Lung (tissue), 17 donors: ENCODE measurements at places on chromosomes 16 and 17.

- peaks cover 4% of the 10 kb centered on the region for H3K4me1 ChIP-seq
- no peak for DNase-seq
- peaks cover 11% of the 10 kb centered on the region for H3K36me3 ChIP-seq
- H3K27me3 ChIP-seq: no peaks in the 10 kb centered on the region
- no peak overlapping the region for H3K27ac ChIP-seq
These were observed 21.2 kb downstream of the COG1 start for GRCh38 chr17:73214008-73214407.

- no peak for DNase-seq
- H3K4me3 ChIP-seq: no peak overlapping the region
- no peak overlapping the region for H3K27ac ChIP-seq
- H3K4me1 ChIP-seq: no peaks in the 10 kb centered on the region
- no peaks in the 10 kb centered on the region for H3K36me3 ChIP-seq
- H3K27me3 ChIP-seq: no peaks in the 10 kb centered on the region
These were observed 785.6 kb upstream of the CDH8 start for GRCh38 chr16:62821824-62822223.

DNA sequence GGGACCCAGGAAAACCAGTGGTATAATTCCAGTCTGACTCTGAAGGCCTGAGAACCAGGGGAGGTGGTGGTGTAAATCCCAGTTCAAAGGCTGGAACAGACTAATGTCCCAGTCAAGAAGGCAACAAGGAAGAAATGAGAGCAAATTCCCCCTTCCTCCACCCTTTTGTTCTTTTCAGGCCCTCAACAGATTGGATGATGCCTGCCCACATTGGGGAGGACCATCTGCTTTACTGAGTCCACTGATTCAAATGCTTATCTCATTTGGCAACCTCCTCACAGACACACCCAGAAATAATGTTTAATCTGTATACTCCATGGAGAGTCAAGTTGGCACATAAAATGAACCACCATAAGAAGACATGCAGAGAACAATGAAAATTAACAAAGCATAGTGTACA is 61.9 kb upstream of the CRYM start:
- no peak overlapping the region for H3K27ac ChIP-seq
- H3K36me3 ChIP-seq: no peaks in the 10 kb centered on the region
- no peak for DNase-seq
- no peak overlapping the region for H3K4me3 ChIP-seq
- no peaks in the 10 kb centered on the region for H3K27me3 ChIP-seq

DNA sequence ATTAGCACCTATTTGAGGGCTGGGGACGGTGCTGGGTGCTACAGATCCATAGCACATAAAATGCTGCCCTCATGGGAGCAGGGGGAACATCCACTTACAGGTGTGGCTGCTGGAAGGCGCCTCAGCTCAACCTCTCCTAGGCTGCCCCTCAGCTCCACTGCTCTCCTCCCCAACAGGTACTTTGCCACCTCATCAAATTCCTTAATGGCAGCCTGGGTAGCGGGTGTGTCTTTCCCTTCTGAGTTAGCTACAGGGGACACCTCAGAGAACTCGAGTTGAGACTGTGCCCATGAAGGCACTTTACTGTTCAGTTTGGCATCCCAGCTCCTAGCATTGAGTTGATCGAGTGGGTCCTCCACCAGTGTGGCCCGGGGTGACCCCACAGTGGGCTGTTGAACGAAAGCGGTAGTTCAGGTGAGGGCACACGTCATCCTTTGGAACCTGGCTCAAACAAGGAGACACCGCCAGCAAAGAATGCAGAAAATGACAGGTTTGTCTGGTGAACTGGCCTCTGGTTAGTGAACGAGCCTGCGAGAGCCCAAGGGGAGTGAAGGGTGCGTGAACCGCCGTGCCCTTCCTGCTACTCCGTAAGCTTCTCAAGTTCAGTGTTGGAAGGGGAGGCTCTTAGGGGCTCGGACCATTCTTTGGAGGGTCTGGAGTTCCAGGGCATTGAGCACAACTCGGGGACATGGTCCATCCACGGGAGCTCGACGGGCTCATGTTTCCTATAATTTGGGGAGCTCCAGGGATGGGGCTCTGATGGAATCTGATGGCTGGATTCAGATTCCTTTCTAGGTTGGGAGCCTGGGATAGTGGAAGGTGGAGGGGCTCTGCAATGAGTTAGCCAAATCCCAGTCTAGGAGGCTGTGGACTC is 3.5 kb upstream of the CMIP start:
- H3K4me1 ChIP-seq: peaks cover 3% of the 10 kb centered on the region
- peak; percentile 29 for DNase-seq
- H3K4me3 ChIP-seq: no peak overlapping the region
- H3K27ac ChIP-seq: no peak overlapping the region
- H3K36me3 ChIP-seq: no peaks in the 10 kb centered on the region
- H3K27me3 ChIP-seq: no peaks in the 10 kb centered on the region

- H3K4me1 ChIP-seq: no peaks in the 10 kb centered on the region
- H3K36me3 ChIP-seq: no peaks in the 10 kb centered on the region
- DNase-seq: no peak
These were observed 111.4 kb downstream of the ZNF423 start for GRCh38 chr16:49744244-49745220.

- no peak overlapping the region for H3K4me3 ChIP-seq
- H3K4me1 ChIP-seq: no peaks in the 10 kb centered on the region
- DNase-seq: peak; percentile 38
- no peaks in the 10 kb centered on the region for H3K27me3 ChIP-seq
- H3K36me3 ChIP-seq: no peaks in the 10 kb centered on the region
These were observed 7.7 kb upstream of the NPIPB2 start for GRCh38 chr16:11949527-11949926.
